ENCODE measurements at places on chromosomes 7 and 10.

- H3K4me3 ChIP-seq = no peak overlapping the region
- no peak for DNase-seq
- H3K4me1 ChIP-seq = no peaks in the 10 kb centered on the region
- no peak overlapping the region for H3K27ac ChIP-seq
- H3K27me3 ChIP-seq = no peaks in the 10 kb centered on the region
Observed at GRCh38 chr10:86085686-86086085, 280.9 kb downstream of the GRID1 start.

DNA sequence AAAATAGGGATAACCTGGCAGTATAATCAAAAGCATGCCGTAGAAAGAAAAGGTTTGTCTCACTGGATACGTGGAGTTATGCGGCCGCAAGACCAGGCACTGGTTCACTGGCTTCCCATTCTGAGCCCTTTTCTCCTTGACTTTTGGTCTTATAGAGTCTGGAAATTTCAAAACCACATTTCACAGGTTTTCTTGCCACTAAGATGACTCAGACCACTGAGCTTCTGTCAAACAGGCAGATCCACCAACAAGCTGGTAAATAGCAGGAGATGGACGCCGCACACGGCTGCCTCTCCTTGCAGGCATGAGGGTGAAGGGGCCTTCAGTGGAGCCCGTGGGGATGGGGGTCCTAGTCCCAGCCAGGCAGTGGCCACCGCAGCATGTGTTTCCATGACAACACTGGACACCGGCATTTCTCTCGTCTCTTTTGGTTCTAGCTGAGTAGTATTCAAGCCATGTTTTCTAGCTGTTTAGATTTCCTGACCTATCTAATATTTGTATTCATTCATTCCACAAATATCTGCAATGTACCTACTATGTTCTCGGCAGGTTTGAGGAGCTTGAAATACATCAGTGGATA is 55.5 kb downstream of the KLF6 start:
- no peaks in the 10 kb centered on the region for H3K4me1 ChIP-seq
- no peaks in the 10 kb centered on the region for H3K36me3 ChIP-seq
- no peak for DNase-seq
- H3K27ac ChIP-seq = no peak overlapping the region
- no peak overlapping the region for H3K4me3 ChIP-seq
- no peaks in the 10 kb centered on the region for H3K27me3 ChIP-seq

DNA sequence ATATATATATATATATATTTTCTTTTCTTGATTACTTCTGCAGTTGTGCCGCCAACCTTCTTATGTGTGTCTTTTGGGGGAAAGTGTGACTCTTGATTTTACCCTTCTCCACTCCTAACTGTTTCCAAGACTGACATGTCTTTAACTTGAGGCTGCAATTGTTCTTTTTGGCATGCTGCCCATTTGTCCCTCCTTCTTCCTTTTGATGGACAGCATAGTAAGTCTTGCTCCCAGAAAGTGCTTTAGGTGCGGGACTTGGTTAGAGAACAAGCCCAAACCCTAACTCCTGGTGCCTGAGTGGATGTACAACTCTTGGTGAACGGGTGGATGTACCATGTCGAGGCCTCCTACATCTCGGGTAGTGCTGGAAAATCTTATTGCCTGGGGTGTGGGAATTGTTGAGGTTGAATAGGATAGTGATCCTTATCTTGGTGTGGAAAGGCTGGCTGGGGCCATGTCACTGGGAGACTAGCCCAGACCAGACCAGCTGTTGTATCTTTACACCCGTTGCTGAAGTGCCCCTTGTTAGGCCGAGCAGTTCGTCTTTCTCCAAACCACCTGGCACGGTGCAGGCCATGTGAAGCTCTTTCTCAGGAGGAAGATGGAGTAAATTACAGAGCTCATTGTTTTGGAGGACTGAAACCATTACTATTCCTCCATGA is 16.3 kb downstream of the TCF7L2 start:
- peaks cover 41% of the 10 kb centered on the region for H3K4me1 ChIP-seq
- no peak for DNase-seq
- no peak overlapping the region for H3K4me3 ChIP-seq
- no peak overlapping the region for H3K27ac ChIP-seq

- no peaks in the 10 kb centered on the region for H3K4me1 ChIP-seq
- DNase-seq = no peak
- H3K4me3 ChIP-seq = no peak overlapping the region
- no peaks in the 10 kb centered on the region for H3K27me3 ChIP-seq
- H3K36me3 ChIP-seq = no peaks in the 10 kb centered on the region
- H3K27ac ChIP-seq = no peak overlapping the region
Observed at GRCh38 chr7:38452681-38453108, 178.5 kb downstream of the AMPH start.

DNA sequence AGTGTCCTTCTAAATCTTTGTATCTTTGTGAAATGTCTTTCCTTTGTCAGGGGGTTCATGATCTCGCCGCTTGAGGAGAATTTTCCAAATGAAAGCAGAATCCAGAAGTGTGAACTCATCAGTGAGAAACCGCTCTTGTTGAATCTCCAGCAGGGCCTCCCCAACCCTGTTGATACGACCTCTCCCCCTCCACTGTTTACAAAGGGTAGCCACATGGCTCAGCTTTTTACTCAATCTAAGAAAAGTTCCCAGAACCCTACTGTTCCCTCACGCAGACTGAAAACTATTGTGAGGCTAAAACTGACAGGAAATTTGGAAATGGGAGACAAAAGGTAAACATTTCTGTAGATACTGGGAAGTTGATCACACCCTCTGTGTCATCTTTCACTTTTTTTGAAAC is 73.9 kb downstream of the SEMA3C start:
- H3K4me1 ChIP-seq = peaks cover 4% of the 10 kb centered on the region
- H3K36me3 ChIP-seq = no peaks in the 10 kb centered on the region
- no peak overlapping the region for H3K4me3 ChIP-seq
- no peak overlapping the region for H3K27ac ChIP-seq

- DNase-seq = no peak
Observed at GRCh38 chr7:28389504-28390395, 22.6 kb upstream of the CREB5 start.

DNA sequence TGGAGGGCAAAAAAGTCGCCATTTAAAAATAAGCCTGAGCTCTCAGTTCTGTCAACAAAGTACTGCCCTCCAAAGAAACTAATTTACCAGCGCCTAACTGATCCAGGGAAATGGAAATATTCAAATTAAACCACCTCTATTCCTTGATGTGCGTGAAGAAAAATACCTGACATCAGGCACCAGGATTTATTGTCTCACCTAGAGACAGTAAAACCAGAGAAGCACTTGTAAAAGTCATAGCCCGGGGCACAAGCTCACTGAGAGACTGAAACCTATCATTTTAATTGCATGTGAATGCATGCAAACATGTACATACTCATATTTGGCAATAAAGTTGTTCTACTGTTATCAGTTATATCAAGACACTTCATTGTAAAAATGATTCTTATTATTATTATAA is 147.3 kb upstream of the VSTM2A start:
- no peaks in the 10 kb centered on the region for H3K27me3 ChIP-seq
- H3K27ac ChIP-seq = no peak overlapping the region
- no peak for DNase-seq
- H3K4me1 ChIP-seq = no peaks in the 10 kb centered on the region

GRCh38 chr10:100805543-100806355 is 60.4 kb downstream of the PAX2 start:
- H3K4me3 ChIP-seq = no peak overlapping the region
- H3K27me3 ChIP-seq = no peaks in the 10 kb centered on the region
- no peak overlapping the region for H3K27ac ChIP-seq

GRCh38 chr10:128281343-128281742 is 155.1 kb upstream of the MKI67 start:
- H3K27ac ChIP-seq = no peak overlapping the region
- no peaks in the 10 kb centered on the region for H3K27me3 ChIP-seq
- no peak for DNase-seq
- no peaks in the 10 kb centered on the region for H3K4me1 ChIP-seq
- H3K36me3 ChIP-seq = no peaks in the 10 kb centered on the region

DNA sequence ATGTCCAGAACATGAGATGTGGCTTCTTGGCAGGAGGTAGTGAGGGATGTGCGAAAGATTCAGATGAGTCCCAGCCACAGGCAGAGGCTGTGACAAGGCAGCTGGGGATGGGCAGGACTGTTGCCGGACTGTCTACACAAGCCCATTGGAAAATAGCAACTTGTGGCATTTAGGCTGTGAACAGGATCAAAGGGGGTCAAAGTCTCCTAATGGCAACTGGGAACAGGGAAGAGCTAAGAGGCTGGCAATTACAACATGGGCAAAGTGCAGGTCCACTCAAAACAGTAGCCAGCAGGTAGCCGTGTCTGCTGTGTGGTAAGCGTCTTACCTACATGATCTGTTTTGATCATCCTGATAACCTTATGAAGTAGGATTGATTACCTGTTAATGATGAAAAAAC is 254.2 kb upstream of the ZNF32 start:
- no peak overlapping the region for H3K4me3 ChIP-seq
- peaks cover 30% of the 10 kb centered on the region for H3K4me1 ChIP-seq
- H3K27me3 ChIP-seq = no peaks in the 10 kb centered on the region
- DNase-seq = no peak
- no peak overlapping the region for H3K27ac ChIP-seq

GRCh38 chr10:3790858-3791257 is 5.8 kb upstream of the KLF6 start:
- no peak for DNase-seq
- no peak overlapping the region for H3K4me3 ChIP-seq
- H3K27me3 ChIP-seq = no peaks in the 10 kb centered on the region

DNA sequence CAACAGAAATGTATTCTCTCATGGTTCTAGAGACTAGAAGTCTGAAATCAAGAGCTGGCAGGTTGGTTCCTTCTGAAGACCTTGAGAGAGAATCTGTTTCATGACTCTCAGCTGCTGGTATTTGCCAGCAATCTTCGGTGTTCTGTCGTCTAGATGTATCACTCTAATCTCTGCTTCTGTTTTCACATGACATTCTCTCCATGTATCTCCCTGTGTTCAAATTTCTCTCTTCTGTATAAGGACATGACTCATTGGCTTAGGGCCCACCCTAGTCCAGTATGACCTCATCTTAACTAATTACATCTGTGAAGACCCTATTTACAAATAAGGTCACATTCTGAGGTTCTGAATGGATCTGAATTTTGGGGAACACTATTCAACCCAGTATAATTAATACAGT is 82.3 kb downstream of the ANKRD7 start:
- no peaks in the 10 kb centered on the region for H3K36me3 ChIP-seq
- H3K27me3 ChIP-seq = no peaks in the 10 kb centered on the region
- no peak overlapping the region for H3K4me3 ChIP-seq
- DNase-seq = no peak
- H3K27ac ChIP-seq = no peak overlapping the region

GRCh38 chr7:129612112-129613015 is 844 bp downstream of the NRF1 start:
- H3K4me3 ChIP-seq = peak overlapping the region; percentile 80
- no peaks in the 10 kb centered on the region for H3K27me3 ChIP-seq
- DNase-seq = no peak
- H3K36me3 ChIP-seq = peaks cover 11% of the 10 kb centered on the region
- H3K4me1 ChIP-seq = peaks cover 26% of the 10 kb centered on the region

- DNase-seq = no peak
- peaks cover 6% of the 10 kb centered on the region for H3K4me1 ChIP-seq
- peaks cover 21% of the 10 kb centered on the region for H3K27me3 ChIP-seq
- H3K36me3 ChIP-seq = no peaks in the 10 kb centered on the region
- H3K27ac ChIP-seq = no peak overlapping the region
Observed at GRCh38 chr7:70595370-70595754, 536.6 kb upstream of the GALNT17 start.

DNA sequence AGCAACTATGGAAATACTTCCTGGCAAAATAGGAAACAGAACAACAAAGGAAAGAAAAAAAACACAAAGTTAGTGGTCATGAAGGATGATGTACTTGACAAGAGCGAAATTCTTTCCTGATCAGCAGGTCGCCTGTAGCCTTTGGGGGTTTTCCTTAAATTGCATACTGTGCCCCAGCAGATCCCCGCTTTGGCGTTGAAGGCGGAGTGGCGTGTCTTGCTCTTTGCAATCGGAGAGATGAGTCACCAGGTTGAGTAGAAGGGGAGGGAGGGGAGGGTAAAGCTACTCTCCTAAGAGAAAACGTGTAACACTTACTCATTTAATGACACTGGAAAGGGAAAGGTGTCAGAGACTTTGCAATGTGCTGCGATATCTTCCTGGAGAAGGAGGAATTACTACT is 587.2 kb downstream of the SORCS1 start:
- no peaks in the 10 kb centered on the region for H3K36me3 ChIP-seq
- peaks cover 8% of the 10 kb centered on the region for H3K4me1 ChIP-seq
- H3K27ac ChIP-seq = no peak overlapping the region
- DNase-seq = no peak
- peaks cover 12% of the 10 kb centered on the region for H3K27me3 ChIP-seq

DNA sequence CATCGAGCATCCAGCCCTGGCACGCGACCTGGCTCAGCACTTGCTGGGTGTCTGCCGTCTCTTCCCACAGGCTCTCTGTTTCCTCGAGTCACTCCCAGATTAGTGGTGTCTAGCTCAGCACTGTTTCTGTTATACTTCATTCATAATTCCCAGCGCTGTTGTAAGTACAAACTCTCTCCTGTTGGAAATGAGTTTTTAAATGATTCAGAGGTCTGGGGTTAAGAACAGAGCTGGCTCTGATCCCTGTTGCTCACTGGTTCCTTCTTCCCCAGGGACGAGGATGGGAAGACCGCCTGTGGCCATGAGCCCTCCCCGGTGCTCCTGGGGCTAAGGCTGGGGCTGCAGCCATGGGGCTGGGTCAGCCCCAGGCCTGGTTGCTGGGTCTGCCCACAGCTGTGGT is 17.3 kb upstream of the C10orf95 start:
- DNase-seq = no peak
- H3K4me1 ChIP-seq = peaks cover 14% of the 10 kb centered on the region

DNA sequence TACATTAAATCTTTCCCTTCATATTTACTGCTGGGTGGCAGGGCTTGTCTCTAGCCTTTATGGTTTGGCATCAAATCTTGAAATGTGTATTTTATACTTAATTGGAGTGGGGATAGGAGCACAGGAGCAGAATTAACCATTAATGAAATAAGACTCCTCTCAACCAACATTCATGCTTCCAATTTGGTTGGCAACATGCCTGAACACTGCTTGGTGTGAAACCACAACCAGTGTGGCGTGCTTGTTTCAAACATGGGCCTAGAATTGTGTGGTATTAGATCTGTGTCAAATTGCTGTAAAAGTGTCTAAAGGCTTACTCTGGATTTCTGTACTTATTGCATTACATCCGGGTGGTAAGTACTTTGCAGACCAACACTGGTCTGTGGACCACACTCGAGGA is 25.1 kb upstream of the VPS41 start:
- no peak for DNase-seq
- no peaks in the 10 kb centered on the region for H3K4me1 ChIP-seq
- H3K27ac ChIP-seq = no peak overlapping the region
- H3K36me3 ChIP-seq = no peaks in the 10 kb centered on the region

GRCh38 chr10:18381679-18382078 is 241.5 kb downstream of the CACNB2 start:
- no peaks in the 10 kb centered on the region for H3K4me1 ChIP-seq
- H3K36me3 ChIP-seq = no peaks in the 10 kb centered on the region

GRCh38 chr10:16520900-16521299 is 779 bp downstream of the C1QL3 start:
- peaks cover 4% of the 10 kb centered on the region for H3K27me3 ChIP-seq
- H3K4me1 ChIP-seq = peaks cover 22% of the 10 kb centered on the region
- no peaks in the 10 kb centered on the region for H3K36me3 ChIP-seq
- H3K27ac ChIP-seq = no peak overlapping the region
- H3K4me3 ChIP-seq = peak overlapping the region; percentile 69

- no peaks in the 10 kb centered on the region for H3K4me1 ChIP-seq
- no peak for DNase-seq
- H3K27ac ChIP-seq = no peak overlapping the region
- no peaks in the 10 kb centered on the region for H3K27me3 ChIP-seq
Observed at GRCh38 chr10:66162560-66163143, 763.2 kb upstream of the LRRTM3 start.
